ENCODE measurements at places on chromosomes 2 and 18.

DNA sequence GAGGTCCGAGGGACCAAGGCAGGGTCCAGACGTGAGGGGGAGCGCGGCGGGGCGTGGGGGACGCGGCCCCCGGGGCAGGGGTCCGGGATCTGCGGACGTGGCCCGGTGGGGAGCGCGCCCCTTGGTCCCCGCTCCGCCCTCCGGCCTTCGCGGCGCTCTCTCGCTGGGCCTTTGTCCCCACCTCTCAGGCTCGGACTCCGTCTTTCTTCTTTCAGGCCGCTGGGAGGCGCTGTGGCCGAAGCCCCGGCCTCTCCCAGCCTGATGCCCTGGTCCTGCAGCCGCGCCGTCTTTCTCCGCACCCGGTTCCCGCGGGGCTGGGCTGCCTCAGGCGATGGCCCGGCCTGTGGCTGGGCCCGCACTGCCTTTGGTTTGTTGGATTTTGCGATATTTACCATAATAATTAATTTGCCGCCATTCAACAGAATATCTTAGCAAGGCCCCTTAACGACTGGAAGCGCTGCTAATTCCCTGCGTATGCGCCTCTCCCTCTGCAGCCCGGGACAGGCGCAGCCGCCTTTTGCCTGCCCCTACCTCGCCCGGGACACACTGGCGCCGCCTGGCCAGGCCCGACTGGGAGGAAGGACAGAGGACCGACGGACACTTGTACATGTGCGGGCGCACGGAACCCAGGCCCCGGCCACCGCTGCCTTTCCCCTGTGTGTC lies 10.8 kb downstream of the SIX3 start:
- DNase-seq = no peak

- DNase-seq = no peak
These were observed 197.3 kb downstream of the CELF4 start for GRCh38 chr18:37368110-37368954.

- peak; percentile 14 for DNase-seq
These were observed 21.9 kb upstream of the EMILIN2 start for GRCh38 chr18:2824865-2825264.

GRCh38 chr2:133532919-133533318 lies 35.3 kb downstream of the NCKAP5 start:
- no peak for DNase-seq

- peak; percentile 85 for DNase-seq
These were observed 37.3 kb downstream of the MARCO start for GRCh38 chr2:118979152-118979861.

DNA sequence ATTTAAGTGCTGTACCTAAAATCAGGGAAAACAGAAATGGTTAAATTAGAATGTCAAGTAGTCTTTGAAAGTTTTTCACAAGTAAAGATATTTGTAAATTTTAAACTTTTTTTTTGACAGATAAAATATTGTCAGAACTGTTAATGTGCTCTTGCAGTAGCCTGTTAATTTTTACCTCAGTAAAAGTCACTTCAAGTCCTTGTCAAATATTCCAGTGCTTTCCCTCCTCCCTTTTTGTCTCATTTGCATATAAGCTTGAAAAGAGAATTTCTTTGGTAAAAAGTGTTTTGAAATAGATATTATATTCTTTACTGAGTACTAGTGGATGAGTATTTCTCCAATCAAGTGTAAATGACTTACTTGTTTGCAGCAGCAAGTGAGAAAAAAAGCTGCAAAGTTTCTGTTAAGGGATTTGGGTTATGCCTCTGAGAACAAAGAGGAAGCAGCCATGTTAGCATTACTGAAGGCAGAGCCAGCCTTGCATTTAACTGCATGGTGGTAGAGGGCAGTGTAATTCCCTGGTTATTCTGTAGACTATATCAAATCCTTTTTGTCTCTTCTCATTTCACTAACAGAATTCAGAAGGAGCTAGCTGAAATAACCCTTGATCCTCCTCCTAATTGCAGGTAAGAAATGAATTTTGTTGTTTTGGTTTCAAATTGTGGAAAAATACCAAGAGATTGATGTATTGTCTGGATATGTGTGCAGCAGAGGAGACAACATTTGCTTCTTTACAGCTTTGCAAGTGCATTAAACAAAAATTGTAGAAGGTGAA lies 3.2 kb downstream of the UBE2E3 start:
- no peak for DNase-seq

- no peak for DNase-seq
These were observed 365.7 kb downstream of the TNS1 start for GRCh38 chr2:217636991-217637561.

GRCh38 chr2:186308347-186308746 lies 177.7 kb upstream of the ZC3H15 start:
- no peak for DNase-seq

- peak; percentile 68 for DNase-seq
These were observed 24.4 kb upstream of the EMILIN2 start for GRCh38 chr18:2822213-2822921.

DNA sequence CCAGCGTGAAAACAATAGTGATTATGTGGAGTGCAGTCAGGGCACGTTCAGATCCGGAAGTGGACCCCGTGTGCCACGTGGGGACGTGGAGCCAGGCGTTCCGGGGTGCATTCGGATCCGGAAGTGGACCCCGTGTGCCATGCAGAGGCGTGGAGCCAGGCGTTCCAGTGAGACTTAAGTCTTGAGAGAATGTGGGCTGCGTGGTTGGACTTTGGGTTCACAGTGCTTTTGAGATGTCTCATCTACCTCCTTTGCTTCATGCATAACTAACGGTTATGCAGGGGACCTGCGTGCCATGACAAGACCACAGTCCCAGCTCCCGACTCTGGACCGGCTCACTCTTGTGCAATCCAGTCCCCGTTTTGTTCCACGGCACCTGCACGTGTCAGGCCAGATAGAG lies 28.8 kb downstream of the CTDP1 start:
- no peak for DNase-seq

DNA sequence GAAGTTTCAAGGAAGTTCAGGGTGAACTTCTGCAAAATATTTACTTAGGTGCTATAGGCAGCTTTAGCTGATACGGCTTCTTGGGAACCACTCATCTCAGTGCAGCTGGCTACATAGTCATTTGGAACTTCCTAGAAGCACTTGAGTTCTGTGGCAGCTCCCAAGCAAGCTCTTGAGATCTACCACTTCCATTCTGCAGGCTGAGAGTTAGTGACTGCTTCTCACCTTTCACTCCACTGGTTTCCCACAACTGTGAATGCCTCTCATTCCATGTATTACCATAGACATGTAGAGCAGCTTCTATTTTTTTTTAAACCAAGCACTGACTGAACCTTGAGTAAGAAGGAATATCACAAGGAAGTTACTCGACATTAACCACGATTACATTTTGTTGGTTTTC lies 994.1 kb upstream of the ACVR2A start:
- DNase-seq = no peak

- DNase-seq = peak; percentile 37
These were observed 17.6 kb upstream of the CASP8 start for GRCh38 chr2:201242571-201243277.

DNA sequence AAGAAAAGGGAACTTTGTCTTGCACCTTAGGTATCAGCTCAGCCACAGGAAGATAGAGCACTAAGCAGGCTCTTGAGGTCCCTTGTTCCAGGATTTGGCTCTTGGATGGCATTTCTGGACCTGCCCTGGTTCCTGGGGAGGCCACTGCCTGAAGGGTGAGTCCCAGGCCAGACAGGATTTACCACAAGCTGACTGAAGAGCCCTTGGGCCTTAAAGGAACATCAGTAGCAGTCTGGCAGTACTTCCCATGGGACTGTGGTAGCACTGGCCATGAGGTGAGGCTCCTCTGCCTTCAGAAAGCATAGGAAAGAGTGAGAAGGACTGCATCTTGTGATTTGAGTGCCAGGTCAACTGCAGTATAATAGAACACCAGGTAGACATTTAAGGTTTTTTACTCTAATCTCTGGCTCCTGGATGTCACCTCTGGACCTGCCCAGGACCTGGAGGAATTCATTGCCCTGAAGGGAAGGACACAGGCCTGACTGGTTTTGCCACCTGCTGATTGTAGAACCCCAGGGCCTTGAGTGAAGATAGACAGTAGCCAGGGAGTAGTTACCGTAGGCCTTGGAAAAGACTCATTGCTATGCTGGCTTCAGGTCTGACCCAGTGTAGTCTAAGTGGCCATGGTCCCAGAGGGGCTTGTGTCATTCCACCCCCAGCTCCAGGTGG lies 154.4 kb upstream of the CREB1 start:
- DNase-seq = no peak

DNA sequence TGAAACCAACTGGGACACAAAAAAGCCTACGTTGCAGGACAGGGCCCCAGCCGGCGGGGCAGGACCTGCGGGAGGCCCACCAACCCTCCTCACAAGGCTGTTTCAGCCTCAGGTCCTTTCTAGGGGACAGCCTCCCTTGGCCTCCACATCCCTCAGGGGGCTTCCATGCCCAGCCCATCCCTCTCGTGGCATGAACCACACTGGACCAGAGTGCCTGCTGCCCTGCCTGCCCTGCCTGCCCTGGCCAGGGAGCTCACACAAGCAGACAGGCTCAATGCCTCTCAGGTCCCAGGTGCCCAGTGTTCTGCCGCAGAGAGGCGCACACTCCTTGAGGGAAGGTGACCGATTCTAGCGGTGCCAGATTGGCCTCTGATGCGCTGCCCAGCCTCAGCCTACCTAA lies 57.4 kb downstream of the HDAC4 start:
- no peak for DNase-seq

- DNase-seq = no peak
These were observed 1.8 kb downstream of the ZFP36L2 start for GRCh38 chr2:43224571-43225092.

GRCh38 chr2:5748946-5749345 lies 56.8 kb downstream of the SOX11 start:
- DNase-seq = no peak

DNA sequence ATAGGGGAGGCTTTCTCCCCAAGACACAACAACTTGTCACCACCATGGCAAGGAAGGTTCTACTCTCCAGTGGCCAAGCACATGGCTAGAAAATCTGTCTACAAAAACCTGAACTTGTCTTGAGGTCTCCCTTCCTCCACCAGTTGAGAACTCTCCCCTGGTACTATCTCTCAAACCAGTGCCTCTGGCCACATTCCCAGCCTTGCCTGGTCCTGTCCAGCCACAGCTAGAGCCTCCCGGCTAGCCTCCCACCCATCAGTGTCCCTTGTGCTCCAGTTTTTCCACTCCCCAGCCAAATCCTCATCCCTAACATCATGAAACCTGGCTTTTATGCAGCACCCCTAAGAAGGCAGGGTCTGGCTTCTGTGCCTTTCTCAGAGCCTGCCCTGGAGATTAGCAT lies 21.2 kb upstream of the FZD5 start:
- no peak for DNase-seq
